Activated CD8-positive, alpha-beta T cell treated with anti-CD3 and anti-CD28 coated beads, Interleukin-2, amount 10 ng/mL, durations not matched to agents 7 days and 5 days (primary cell): ENCODE measurements at places on chromosomes 12 and 14. TPM values are rescaled to one million over a fixed set of nuclear protein-coding genes. Genes with fewer than 3 reads are reported as not detected.

DNA sequence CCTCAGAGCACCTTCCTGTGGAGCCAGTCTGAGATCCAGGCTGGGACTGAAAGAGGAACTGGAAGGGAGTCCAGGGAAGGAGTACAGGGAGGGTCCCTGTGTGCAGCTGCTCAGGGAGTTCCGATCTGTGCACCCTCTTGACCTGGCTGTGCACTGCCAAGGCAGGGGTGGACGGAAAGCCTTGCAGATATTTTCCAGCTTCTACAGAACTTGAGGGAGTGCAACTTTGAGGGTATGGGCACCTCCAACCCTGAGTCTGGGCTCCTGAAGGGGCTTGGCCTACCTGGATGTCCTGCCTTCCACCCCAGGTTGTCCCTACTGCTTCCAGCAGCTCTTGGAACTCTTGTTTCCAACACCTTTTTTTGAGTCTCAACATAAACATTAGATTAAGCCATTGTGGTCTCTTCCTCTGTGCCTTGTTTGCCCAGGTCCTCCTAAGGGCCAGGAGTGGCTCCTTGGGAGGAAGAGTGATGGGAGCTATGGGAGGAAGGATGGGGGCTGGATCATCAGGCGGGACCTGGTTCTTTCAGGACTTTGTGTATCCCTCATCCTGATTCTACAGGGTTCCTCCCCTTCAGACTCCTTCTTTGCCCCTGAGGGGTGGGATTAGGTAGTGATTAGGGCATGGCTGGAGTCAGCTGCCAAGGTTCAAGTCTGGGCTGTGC is 3.5 kb downstream of the KRT7 start:
- no peaks in the 10 kb centered on the region for H3K4me1 ChIP-seq
- H3K27ac ChIP-seq, result no peak overlapping the region
- no peak for DNase-seq
- peaks cover 37% of the 10 kb centered on the region for H3K27me3 ChIP-seq
- no peak overlapping the region for H3K4me3 ChIP-seq
- H3K36me3 ChIP-seq, result no peaks in the 10 kb centered on the region

IFNG-AS1 gene
- 0.21 TPM for total RNA-seq

ERG28 gene
- 19.2 TPM for total RNA-seq

OTUB2 gene
- 1.4 TPM for total RNA-seq

TSHR gene
- total RNA-seq, result not detected

GRCh38 chr12:91889059-91889458 is 256.6 kb downstream of the BTG1 start:
- no peaks in the 10 kb centered on the region for H3K27me3 ChIP-seq
- H3K4me1 ChIP-seq, result no peaks in the 10 kb centered on the region
- H3K4me3 ChIP-seq, result no peak overlapping the region

- no peak overlapping the region for H3K4me3 ChIP-seq
- H3K36me3 ChIP-seq, result peaks cover 17% of the 10 kb centered on the region
- H3K4me1 ChIP-seq, result peaks cover 53% of the 10 kb centered on the region
- H3K27ac ChIP-seq, result no peak overlapping the region
- H3K27me3 ChIP-seq, result no peaks in the 10 kb centered on the region
- DNase-seq, result no peak
Measured at GRCh38 chr12:96240656-96241055, 46.5 kb downstream of the ELK3 start.

PGF gene
- total RNA-seq, result 0.21 TPM

DNA sequence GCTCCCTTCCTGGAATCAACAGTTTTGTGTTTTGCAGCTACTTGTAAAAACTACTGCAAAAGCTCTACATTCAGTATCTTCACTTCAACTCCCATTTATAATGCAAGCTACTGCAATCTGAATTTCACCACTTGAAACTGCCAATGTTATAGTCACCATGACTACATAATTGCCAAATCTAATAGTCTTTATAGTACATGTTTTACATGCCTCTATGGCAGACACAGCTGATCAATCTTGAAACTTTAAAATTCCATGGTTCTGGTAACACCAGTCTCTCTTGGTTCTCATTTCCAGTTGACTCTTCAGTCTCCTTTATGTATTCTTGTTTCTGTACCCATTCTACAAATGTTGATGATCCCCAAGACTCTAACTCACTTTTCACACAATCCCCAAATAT is 185.9 kb downstream of the MED13L start:
- H3K4me3 ChIP-seq, result no peak overlapping the region
- H3K4me1 ChIP-seq, result peaks cover 19% of the 10 kb centered on the region
- no peak overlapping the region for H3K27ac ChIP-seq
- no peak for DNase-seq

KRT75 gene
- not detected for total RNA-seq

MDGA2 gene
- total RNA-seq, result not detected

DNA sequence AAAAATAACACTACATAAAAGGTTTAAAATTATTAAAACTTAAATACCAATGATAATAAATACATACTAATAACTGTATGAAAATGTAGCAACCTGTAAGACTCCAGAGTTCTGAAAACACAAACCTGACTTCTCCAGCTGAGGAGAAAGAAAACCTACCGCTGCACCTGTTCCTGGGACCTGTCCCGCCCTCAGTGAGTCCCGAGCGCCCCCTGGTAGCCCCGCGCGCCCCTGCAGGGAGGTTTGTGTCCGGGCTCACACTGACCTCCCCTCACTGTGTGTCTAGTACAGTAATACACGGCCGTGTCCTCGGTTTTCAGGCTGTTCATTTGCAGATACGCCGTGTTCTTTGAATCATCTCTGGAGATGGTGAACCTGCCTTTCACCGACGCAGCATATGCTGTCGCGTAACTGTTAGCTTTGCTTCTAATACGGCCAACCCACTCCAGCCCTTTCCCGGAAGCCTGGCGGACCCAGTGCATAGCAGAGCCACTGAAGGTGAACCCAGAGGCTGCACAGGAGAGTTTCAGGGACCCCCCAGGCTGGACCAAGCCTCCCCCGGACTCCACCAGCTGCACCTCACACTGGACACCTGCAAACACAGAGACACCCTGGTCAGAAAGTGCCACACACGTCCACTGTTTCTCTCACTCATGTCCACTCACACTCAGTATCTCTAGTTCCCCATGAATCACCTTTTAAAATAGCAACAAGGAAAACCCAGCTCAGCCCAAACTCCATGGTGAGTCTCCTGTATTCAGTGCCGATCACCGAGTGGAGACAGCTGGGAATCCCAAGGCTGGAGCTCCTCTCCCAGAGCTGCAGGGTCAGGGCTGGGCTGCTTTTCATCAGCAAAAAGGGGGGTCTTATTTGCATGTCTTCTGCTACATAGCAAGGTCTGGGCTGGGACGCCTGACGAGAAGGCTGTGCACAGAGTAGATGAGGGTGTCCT is 1276.3 kb downstream of the TMEM121 start:
- no peaks in the 10 kb centered on the region for H3K36me3 ChIP-seq
- no peak overlapping the region for H3K4me3 ChIP-seq
- H3K4me1 ChIP-seq, result no peaks in the 10 kb centered on the region
- no peak for DNase-seq
- no peak overlapping the region for H3K27ac ChIP-seq

DNA sequence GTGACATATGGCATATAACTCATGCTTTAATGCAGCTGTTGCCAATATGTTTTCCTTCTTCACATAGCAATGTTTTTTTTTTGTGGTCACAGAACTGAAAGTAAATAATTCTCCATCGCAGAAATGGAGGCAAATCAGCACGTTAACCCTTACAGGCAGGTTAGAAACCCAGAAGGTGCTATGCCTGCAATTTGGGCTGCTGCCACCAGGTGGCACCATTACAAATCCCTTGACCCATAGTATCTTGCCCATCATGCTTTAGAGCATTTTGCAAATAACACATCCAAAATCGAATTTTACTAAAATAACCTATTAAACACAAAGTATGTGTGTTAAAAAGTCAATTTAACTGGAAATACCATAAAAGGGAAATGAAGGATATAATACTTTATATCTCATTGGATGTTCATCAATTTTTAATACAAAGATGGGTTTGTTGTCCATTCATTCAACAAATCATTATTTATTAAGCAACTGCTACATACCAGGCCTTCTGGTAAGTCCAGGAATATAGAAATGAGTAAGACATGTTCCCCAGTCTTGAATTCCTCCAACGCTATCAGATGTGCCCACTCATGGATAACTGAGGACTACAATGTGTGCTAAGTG is 340.1 kb downstream of the GLT1D1 start:
- H3K27me3 ChIP-seq, result no peaks in the 10 kb centered on the region
- H3K36me3 ChIP-seq, result no peaks in the 10 kb centered on the region
- no peaks in the 10 kb centered on the region for H3K4me1 ChIP-seq
- peak; percentile 24 for DNase-seq
- H3K27ac ChIP-seq, result no peak overlapping the region
- H3K4me3 ChIP-seq, result no peak overlapping the region

GRCh38 chr12:102885043-102885932 is 31.8 kb downstream of the PAH start:
- H3K27me3 ChIP-seq, result peaks cover 5% of the 10 kb centered on the region
- no peaks in the 10 kb centered on the region for H3K36me3 ChIP-seq
- H3K4me1 ChIP-seq, result no peaks in the 10 kb centered on the region
- no peak for DNase-seq
- H3K4me3 ChIP-seq, result no peak overlapping the region
- H3K27ac ChIP-seq, result no peak overlapping the region

DNA sequence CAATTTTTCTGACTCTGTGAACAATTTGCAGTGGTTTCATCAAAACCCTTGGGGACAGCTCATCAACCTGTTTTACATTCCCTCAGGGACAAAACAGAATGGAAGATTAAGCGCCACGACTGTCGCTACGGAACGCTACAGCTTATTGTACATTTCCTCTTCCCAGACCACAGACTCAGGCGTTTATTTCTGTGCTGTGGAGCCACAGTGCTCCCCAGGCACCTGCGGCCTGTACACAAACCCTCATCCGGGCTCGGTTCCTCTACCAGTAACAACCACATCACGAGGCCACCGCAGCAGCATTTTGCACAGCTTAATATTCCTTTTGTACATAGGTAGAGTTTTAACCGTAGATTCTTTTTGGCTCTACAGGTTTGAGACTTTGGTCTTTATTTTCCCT is 397.4 kb upstream of the OR4E1 start:
- no peaks in the 10 kb centered on the region for H3K27me3 ChIP-seq
- H3K36me3 ChIP-seq, result peaks cover 17% of the 10 kb centered on the region
- peaks cover 45% of the 10 kb centered on the region for H3K4me1 ChIP-seq
- H3K4me3 ChIP-seq, result peak overlapping the region; percentile 94
- peak; percentile 77 for DNase-seq

GRCh38 chr12:105214148-105214547 is 21.8 kb downstream of the APPL2 start:
- H3K4me1 ChIP-seq, result peaks cover 3% of the 10 kb centered on the region
- peaks cover 15% of the 10 kb centered on the region for H3K36me3 ChIP-seq
- no peak for DNase-seq
- H3K4me3 ChIP-seq, result no peak overlapping the region
- no peak overlapping the region for H3K27ac ChIP-seq
- no peaks in the 10 kb centered on the region for H3K27me3 ChIP-seq

- DNase-seq, result no peak
- peak overlapping the region; percentile 33 for H3K27ac ChIP-seq
- no peak overlapping the region for H3K4me3 ChIP-seq
- no peaks in the 10 kb centered on the region for H3K27me3 ChIP-seq
- H3K4me1 ChIP-seq, result peaks cover 85% of the 10 kb centered on the region
Measured at GRCh38 chr14:50099335-50099734, 17.0 kb downstream of the VCPKMT start.

DNA sequence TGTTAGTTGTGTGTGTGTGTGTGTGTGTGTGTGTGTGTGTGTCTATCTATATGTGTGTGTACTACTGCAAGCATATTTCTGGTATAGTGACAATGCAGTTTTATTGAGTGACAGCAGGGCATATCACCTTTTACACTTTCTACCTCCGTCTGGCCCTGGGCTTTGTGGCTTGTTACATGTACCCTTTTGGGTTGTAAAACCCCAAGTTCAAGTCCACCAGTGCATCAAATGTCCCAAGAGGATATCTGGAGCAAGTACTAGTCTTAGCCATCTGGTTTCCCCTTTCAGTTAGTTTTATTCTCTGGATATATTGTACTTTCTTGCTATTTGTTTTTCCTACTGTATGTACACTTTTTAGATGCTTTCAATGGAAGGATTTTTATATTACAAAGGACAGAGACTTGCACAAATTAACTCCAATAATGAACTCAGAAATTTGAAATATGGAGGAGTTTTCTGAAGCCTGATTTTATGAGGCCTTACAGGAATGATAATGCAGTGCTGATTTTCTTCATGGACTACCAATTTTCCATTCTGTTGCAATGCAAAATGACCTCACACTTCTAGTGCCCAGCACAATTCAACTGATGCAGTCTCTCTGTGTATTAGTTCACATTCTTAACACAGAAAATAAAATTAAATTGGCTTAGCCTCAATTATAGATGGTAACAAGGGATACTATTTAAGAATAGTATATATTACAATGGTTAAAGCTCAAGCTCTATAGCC is 29.1 kb downstream of the SLC16A7 start:
- H3K36me3 ChIP-seq, result peaks cover 22% of the 10 kb centered on the region
- no peak for DNase-seq
- H3K4me3 ChIP-seq, result no peak overlapping the region
- H3K27me3 ChIP-seq, result no peaks in the 10 kb centered on the region
- H3K27ac ChIP-seq, result no peak overlapping the region
- H3K4me1 ChIP-seq, result no peaks in the 10 kb centered on the region
